ENCODE measurements at places on chromosomes 2 and 18. TPM values are rescaled to one million over a fixed set of nuclear protein-coding genes. Genes with fewer than 3 reads are reported as not detected.

The CNTNAP5 gene
- total RNA-seq, result 1.4 TPM

The UPP2 gene
- 0.28 TPM for total RNA-seq

The RAB17 gene
- total RNA-seq, result 3.5 TPM

- no peak for DNase-seq
Observed at GRCh38 chr2:113173542-113174375, at the start of gene PSD4. TSS of gene PSD4 (plus strand) at chr2:113173971. CDS start at chr2:113182457, 8,486 bp downstream.

The PSMD14 gene
- 69.2 TPM for total RNA-seq

DNA sequence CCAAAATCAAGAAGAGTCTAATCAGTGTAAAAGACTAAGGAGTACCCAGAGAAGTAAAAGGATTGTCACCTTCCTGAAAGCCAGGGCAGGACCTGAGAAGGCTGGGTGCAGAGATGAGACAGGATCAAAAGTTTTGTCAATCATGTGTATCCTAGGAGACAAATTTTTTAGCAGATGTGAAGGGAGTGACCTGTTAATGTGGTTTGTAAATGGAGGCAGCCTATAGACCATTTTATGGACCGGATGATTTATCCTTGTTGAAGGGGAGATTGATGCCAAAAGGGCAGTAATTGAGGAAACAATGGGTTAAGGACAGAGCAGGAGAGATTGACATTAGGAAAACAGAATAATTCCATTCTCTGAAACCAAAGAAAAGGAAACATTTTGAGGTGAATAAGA, 813 bp downstream of the NDC80 start:
- no peak for DNase-seq

DNA sequence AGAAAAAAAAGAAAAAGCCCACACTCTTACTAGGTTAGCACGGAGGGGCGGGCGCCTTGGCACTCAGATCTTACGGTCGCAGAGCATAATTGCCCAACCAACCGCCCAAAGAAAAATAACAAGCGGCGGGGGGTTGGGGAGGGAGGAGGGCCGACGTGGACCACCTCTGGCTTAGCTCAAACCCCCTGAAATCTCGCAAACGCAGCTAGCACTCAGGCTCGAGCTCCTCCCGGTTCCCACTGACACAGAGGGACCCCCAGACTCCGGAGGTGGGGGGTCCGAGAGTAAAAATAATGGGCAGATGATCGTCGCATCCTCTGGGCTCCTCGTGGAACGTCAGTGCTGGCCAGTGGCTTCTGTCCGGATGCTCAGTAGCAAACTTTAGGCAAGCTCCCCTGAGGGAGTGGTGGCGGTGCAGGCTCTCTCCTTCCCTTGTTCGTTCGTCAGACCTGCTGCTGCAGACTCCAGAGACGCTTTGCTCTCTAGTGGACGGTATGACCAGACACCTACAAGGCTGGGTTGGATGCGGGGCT, 12.0 kb downstream of the CATIP start:
- DNase-seq, result peak; percentile 63

- DNase-seq, result no peak
Observed at GRCh38 chr2:145228506-145228905, 708.6 kb upstream of the ZEB2 start.

The RBM44 gene
- total RNA-seq, result 1.0 TPM

The ADRA2B gene
- total RNA-seq, result not detected

The POMC gene
- total RNA-seq, result 26.9 TPM

GRCh38 chr18:54742120-54742519, 86.2 kb upstream of the RAB27B start:
- DNase-seq, result no peak

The REEP1 gene
- total RNA-seq, result 24.5 TPM

The APOB gene
- 0.55 TPM for total RNA-seq

- DNase-seq, result no peak
Observed at GRCh38 chr2:29108225-29108624, 7.0 kb upstream of the CLIP4 start.

- DNase-seq, result no peak
Observed at GRCh38 chr18:70005580-70005979, 57.9 kb upstream of the CD226 start.

DNA sequence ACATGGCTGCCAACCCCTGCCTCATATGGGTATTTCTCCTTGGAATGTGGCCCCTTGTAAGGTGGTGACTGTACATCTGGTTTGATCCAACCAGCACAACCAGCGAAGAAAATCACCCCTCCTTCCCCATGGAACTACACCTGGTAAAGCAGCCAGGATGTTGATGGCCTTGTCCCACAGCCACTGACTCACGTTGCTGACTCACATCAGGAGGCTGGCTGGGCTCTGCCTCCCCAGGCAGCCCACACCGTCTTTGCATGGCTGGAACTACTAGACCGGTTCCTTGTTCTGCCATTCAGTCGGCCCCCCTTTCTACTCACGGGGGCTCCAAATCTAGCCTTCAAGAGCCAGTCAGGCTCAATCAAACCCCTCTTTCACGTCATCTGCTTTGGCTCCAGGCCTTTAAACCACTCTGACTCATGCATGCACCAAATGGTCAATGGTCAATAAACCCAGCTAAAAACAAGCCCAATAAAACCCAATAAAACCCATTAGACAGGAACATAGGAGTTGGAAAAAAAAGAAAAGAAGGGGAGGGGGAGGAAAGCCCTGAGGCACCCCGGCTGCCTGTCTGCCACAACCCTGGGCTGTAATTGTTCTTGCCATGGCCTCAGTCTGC, 114.8 kb downstream of the PLB1 start:
- peak; percentile 63 for DNase-seq

DNA sequence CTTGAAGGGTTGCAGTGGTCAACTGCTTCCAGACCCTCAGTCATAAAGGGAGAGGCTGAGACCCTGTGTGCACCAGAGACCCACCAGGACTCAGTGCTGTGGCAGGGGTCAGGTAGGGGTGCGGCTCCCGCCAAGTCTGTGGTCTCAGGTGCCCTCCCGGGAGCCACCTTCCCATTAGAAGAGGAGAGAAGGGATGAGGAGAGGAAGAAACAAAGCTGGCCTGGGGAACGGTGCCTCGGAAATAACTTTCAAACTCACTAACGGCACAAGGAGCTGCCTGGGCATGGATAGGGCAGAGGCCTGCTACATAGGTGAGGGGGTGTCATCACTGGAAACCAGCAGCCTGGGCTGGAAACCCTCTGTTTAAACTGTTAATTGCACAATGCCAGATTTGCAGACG, 84.9 kb downstream of the TPO start:
- no peak for DNase-seq

DNA sequence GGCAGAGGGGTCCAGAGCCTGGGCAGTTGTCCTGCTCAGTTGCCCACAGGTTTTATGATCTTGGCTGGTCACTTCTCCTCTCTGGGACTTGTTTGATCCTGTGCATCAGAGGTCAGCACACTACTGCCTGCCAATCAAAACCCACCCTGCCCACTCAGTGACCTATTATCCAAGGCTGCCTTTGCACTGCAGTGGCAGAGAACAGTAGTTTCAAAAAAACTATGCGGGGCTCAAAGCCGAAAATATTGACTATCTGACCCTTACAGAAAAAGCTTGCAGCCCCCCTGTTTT, 218.2 kb downstream of the CYP26B1 start:
- no peak for DNase-seq

- no peak for DNase-seq
Observed at GRCh38 chr2:28286678-28287077, 106.0 kb upstream of the FOSL2 start.

The SOWAHC gene
- total RNA-seq, result 8.8 TPM

DNA sequence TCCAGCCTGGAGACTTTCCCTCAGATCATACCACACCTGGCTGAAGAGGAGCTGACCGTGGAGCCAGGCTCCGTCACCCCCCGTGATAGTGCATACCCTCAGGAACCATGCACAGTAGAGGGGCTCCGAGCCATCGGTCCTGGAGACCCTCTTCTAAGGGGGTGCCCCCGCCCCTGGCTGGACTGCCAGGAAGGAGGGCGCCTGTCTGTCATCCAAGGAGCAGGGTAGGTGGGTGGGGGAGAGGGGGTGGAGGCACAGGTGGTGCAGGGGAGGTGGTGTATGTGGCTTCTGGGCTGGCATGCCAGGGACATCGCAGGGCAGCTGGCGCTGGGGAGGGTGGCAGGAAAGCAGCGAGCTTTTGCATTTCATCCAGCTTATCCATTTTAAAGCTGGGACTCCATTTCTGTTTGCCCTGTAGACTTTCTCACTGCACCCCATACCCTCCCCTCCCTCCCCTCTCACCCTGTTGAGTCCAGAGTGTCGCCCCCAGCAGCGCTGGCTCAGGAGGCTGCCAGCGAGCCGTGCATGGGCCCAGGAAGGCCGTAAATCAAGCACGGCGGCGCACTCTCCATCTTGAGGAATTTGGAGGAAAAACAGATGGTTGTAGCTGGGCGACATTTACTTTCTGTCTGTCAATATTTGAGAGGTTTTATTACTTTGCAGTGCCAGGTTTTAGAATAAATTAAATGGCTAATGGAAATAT, 56.2 kb upstream of the HS6ST1 start:
- DNase-seq, result peak; percentile 25

The TRIM43 gene
- total RNA-seq, result not detected

The G6PC2 gene
- not detected for total RNA-seq

GRCh38 chr2:86417961-86418360, 23.2 kb upstream of the KDM3A start:
- no peak for DNase-seq

The ICA1L gene
- total RNA-seq, result 56.8 TPM

DNA sequence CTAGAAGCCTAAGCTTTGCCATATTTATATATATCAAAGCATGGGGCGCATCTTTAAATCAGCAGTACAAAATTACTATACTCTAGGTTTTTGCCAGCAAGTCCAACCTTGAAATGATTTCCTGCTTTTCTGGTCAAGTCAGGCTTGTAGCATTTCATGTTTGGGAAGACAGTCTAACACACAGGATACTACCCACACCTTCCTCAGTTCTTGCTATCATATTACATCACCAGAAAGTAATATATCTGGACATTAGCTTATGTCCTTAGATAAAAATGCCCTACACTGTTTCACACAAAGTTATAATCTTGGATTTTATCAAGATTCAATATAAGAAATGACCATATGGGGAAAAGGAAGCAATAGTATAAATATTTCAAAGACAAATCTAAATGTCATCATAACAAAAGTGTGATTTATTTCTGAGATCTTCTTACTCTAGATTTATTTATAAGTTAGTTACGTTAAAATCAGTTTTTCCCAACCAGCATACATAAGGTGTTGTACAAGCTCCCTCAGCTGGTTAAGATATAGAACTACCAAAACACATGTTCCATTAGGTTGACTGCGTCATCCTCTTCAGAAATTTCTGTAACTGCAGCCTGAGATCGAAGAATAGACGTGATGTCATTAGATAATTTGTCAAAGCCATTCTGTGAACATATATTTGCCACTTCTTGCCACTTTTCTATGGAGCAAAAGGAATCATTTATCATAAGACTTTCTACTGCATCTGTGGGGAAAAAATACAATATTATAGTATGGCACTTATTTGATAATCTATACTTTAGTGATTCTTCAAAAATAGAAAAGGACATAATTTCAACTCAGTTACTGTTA, 56.6 kb downstream of the CLHC1 start:
- no peak for DNase-seq

- DNase-seq, result no peak
Observed at GRCh38 chr2:86443631-86444350, 2.6 kb downstream of the KDM3A start.

GRCh38 chr18:13260197-13260934, 41.8 kb downstream of the LDLRAD4 start:
- DNase-seq, result no peak

The CDH2 gene
- 0.26 TPM for total RNA-seq

The MCM6 gene
- total RNA-seq, result 16.6 TPM

GRCh38 chr2:40315683-40316082, 136.2 kb downstream of the SLC8A1 start:
- DNase-seq, result peak; percentile 24

The PLCL1 gene
- total RNA-seq, result 7.3 TPM

- no peak for DNase-seq
Observed at GRCh38 chr2:200705305-200706041, 106.2 kb upstream of the BZW1 start.

DNA sequence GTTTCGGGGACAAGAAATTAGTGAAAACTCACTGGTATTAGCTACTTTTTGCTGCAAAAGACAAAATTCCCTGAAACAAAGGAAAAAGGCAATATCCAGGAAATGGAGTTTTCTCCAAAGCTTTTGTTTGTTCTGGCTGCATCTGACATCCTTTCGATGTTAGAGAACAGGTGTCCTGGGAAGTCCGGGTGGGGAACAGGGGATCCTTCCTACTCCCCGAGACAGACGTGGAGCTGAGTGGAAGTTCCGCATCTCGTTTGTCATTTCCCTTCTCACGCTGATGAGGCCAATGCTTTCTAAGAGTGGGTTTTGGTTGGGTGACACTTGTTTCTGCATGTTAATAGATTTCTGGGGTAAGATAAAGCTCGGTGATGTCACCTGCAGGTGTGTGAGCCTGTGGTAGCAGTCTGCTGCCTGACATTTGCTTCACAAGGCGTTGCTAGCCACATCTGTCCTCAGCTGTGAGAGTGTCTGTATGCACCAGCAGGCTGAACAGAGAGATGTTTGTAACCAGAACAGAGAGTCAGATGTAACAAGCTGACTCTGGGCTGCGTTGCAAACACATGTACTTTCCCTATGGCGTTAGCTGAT, 125.9 kb downstream of the ACOXL start:
- DNase-seq, result no peak

All from uterus (tissue), 4 donors.